Stimulated activated CD4-positive, alpha-beta T cell treated with anti-CD3 and anti-CD28 coated beads, Interleukin-15, amount 100 ng/mL, for 1 hour (primary cell): ENCODE measurements at places on chromosomes 4 and X.
A peak's percentile ranks its signal among the peaks of the same experiment; 100 is the strongest.

DNA sequence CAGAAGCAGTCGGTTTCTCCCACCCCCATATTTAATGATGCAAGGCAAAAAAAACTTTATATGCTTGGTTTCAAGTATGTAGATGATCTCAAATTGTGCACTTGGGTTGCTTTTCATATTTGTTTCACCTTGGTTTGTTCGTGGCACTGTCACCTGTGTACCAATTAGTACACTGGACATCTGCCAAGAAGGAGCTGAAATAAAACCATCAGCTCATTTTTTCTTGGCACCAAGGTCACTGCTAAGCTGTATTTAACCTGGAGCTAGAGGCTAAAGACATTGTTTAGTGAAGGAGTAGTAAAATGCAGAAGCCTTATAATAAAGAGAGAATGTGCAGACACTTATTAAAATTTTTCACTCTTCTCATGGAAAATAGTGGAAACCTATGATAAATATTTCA is 430.8 kb downstream of the ARHGAP24 start:
- DNase-seq: no peak

DNA sequence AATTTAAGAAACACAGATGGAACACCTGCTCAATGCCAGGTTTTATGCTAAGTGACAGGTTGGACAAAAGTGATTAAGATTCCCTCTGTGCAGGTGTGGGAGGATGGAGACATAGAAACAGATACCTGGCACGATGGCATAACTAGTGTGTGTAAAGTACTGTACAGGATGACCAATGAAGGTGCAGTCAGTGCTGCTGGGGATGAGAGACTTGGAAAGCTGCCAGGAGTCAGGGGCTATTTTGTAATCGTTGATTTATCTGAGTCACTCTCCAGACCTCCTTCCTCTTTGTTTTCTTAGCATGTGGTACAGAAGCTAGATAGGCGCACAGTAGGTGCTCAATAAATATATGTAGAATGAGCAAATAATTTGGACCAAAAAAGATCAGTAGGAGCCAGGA is 58.2 kb downstream of the CWH43 start:
- DNase-seq: no peak

- no peak for DNase-seq
These were observed 562.8 kb upstream of the IGFBP7 start for GRCh38 chr4:57672846-57673433.

DNA sequence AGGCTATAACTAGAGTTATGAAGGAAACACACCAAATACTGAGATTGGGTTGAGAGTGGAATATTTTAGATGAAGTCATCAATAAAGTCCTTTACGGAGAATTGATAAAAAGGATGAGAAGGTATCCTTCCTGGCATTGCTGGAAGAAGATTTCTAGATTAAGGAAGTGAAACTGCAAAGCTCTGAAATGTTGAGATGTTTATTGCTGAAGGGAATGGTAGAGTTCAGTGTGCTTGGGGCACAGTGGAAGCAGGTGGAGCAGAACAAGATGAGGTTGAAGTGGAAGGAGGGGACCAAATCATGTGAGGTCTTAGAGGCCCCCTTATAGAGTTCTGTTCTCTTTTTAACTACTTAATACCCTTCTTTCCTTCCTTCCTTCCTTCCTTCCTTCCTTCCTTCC is 848.5 kb downstream of the RAB28 start:
- DNase-seq: no peak

DNA sequence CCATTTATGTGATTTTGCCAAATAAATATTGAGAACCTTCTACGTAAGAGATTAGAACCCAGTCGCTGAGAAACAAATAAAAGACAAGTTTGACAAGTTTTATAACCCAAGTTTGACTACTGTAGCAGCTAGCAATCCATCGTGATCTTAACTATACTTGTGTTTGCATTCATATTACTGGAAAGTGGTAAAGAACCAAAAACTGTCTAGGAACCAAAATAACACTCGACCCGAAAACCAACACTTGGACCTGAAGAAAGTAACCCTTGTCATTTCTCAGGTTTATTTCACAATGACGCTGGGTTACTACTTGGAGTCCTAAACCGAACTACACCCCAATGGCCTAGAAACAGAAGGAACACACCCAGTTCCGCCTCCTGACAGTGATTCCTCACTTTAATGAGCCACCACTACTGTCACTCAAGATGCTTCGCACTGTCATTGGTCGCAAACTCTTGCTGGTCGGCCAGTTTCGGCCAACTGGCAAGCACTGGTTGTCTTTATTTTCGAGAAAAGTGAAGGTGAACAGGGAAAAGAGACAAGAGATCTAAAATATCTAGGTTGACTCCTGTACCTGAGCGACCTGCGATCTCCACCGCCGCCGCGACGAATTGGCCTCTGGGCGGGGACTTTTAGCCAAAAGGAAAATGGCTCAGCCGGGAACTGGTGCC is 496 bp downstream of the FBXO8 start:
- DNase-seq: peak; percentile 37

- no peak for DNase-seq
These were observed 186.5 kb upstream of the RPL34 start for GRCh38 chr4:108433832-108434231.

- no peak for DNase-seq
These were observed 24.0 kb upstream of the DRP2 start for GRCh38 chrX:101195442-101196173.
